ENCODE measurements at places on chromosomes 6 and 20.

DNA sequence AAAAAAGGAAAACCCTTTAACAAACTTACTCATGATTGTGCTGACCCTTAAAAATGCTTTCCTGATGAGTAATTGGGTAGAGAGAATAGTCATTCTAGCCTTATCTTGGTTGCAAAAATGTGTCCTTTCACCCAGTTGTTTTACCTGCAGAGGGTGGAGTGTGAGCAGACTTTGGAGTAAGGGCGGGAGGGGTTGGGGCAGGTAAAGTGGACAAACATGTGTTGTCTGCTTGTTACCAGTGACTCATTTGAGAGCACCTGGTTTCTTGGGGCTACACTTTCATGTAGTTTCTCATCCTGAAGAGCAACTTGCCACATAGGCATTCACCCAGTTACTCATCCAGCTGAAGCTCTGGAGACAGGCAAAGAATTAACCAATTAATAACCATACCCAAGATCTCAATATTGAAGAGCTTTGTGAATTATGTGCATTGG is 121.1 kb downstream of the TNFRSF21 start:
- DNase-seq, result no peak

- no peak for DNase-seq
These were observed 47.2 kb downstream of the DUSP22 start for GRCh38 chr6:339480-339879.

DNA sequence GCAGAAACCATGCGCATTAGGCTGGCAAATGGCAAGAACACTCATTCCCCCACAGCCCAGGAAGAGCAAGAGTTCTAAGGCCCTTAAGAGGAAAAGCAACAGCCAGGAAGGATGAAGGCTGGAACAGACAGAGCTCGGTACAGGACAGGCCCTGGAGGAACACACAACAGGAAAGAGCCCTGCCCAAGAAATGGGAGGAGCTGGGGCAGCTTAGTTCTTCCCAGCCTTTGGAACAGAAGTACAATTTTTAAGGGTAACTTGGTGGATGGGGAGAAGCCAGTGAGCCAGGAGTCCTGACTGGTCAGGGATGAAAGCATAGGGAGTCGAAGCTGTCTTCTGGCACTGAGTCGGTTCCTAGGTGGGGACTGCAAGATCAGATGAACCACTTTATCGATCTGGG is 32.4 kb downstream of the OR2B2 start:
- no peak for DNase-seq

DNA sequence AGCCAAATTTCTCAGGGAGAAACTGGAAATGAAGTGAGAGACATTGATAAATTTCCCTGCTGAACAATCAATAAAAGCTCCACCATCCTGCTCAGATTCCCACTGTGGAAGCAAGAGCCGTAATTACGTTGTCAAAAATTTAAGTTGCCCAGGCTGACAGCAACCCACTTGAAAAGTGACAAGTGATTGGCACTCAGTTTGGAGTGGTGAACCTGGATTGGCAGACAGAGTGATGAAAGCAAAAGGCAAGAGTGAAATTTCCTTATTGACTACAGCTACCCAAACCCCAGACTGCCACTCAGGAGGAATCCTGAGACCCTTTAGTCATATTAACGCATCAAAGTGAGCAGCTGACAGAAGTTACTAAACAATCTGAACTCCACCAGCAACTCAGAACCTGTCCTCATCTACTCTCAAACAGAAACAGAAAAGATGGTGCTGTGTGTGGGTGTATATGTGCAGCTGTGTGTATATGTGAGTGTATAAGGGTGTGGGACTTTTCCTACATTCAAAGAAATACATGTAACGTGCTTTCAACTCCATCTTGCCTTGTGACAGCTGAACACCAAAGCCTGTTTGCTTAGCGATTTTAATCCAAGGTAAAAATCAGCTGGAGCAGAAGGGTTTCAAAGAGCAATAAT is 157.4 kb downstream of the PKHD1 start:
- no peak for DNase-seq

DNA sequence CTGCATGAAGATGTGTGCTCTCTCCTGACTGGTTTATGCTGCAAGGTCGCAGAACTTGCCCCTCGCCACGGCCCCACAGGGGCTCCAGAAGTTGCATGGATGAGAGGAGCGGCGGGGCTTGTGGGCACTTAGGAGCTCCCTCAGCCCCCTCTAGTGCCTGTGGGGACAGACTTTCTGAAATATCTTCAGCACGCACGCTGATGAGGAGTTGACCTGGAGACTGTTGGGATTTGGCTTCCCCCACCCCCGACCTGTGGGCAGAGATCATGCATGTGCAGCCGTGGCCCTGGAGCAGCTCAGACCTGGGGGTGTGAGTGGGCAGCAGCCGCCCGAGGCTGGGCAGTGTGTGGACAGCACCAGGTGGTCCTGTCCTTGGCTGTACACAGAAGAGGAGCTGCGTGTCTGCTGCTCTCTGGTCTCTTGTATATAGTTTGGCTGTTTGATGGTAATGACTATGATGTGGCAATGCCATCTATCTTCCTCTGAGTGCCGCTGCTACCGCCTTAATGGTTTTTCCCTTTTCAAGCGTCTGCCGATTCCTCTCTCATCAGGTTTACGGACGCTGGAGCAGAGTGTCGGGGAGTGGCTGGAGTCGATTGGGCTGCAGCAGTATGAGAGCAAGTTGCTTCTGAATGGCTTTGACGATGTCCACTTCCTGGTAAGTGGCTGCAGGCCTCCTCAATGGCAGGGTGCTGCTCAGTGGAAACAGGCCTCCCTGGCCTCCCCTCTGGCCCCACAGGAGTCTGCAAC is 81.4 kb downstream of the TCP11 start:
- DNase-seq, result no peak

GRCh38 chr6:160583794-160584193 is 80.3 kb downstream of the LPA start:
- DNase-seq, result no peak

DNA sequence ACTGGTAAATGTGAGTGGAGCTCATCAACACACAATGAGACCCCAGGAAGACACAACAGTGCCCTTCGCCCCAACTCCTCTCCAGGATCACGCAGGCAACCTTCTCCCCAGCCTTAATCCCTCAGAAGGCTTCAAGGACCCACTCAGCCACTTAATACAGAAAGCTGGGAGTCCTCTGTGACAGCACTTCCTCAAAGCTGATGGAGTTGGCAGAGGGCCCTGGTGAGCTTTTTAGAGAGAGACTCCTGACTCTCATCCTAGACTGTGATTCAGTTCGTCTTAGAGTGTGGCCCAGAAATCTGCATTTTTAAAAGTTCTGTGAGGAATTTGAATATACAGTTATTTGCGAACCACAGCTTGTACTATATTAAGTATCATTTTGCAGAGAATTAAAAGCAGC is 187.7 kb downstream of the UST start:
- no peak for DNase-seq

DNA sequence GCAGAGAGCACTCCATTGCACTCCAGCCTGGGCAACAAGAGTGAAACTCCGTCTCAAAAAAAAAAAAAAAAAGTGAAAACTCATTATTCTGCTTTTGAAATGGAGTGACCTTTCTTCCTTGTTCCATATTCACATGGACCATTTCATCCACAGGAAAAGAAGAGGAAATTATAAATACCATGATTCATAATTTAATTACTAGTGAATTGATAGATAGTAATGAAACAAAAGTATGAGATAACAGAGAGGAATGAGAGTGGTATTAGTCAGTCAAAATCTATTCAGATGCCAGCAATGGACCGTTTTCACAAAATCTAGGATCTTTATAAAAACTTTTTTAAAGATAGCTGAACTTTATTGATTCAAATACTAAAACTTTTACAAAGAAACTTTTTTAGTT is 443.1 kb upstream of the FLRT3 start:
- DNase-seq, result no peak

GRCh38 chr6:71138376-71138775 is 150.2 kb upstream of the OGFRL1 start:
- no peak for DNase-seq

- no peak for DNase-seq
These were observed 109.9 kb downstream of the RIN2 start for GRCh38 chr20:19867940-19868371.

DNA sequence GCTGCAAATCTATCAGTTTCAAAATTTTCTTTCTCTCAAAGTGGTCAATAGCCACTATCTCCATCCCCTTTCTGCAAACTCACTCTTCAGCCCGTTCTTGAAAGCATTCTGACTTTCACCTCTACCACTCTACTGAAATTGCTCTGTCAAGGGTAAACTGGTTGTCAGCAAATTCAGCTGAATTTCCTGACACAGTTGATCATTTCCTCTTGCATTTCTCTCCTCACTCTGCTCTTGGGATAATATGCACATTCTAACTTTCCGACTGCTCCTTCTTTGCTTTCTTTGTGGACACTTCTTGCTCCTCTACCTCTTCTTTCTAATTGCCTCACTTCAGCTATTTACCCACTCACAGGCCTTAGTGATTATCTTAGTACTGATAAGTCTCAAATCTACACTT is 73.7 kb upstream of the TINAG start:
- no peak for DNase-seq

DNA sequence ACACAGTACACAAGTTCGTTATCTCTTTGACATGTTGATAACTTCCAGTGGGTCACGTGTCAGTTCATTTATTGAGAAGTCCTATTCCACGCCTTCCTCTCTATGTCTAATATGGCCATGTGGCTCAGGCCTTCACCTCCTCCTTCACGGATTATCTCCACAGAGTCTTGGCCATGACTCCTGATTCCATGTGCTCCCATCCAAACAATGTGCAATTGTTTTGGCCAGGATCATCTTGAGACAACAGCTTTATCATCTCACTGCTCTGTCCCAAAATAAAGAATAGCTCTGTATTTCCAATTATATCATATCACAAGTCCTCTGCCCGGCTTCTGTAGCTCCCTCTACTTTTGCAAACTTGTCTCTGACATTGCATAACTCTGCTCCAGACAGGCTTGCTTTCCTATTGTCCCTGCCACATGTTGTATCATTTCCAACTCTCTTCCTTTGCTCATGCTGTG is 11.1 kb upstream of the TXNDC5 start:
- no peak for DNase-seq

DNA sequence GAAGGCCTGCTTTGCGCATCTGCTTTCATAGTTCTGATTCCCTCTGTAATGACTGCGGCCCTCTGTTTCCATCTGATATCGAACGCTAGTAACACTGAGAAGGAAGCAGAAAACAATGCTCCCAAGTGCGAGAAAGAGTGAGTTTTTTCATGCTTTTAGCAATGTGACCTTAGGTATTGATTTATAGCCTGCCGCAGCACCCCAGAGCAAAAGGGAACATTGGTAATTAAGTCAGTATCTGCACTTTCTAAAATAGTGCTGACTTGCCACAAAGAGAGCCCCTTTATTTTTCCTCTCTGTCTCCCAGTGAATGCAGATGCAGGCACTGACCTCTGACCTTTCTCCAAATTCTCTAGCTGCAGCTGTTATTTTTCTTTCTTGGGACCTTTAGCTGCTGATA is 129.8 kb downstream of the HDGFL1 start:
- DNase-seq, result no peak

DNA sequence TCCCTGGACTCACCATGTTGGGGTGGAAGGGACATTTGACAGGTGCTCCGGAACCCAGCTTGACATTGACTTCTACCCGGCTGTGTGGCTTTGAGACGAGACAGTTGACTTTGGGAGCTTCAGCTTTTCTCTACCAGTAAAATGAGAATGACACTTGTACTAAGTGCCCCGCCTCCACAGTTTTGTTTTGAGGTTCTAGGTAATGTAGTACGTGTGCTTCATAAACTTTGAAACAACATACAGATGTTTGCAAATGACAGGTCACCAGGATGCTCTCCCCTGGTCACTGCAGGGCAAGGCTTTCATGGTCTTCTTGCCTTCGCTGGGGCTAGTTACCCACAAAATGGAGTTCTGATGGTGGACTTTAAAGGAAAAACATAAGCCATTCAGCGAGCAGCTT is 31.3 kb downstream of the CLIC5 start:
- no peak for DNase-seq

- no peak for DNase-seq
These were observed 85.5 kb upstream of the TENT5A start for GRCh38 chr6:81838031-81838430.

GRCh38 chr6:152356662-152357061 is 280.5 kb downstream of the SYNE1 start:
- no peak for DNase-seq

- DNase-seq, result no peak
These were observed 170.7 kb downstream of the SLC16A10 start for GRCh38 chr6:111258010-111258409.

DNA sequence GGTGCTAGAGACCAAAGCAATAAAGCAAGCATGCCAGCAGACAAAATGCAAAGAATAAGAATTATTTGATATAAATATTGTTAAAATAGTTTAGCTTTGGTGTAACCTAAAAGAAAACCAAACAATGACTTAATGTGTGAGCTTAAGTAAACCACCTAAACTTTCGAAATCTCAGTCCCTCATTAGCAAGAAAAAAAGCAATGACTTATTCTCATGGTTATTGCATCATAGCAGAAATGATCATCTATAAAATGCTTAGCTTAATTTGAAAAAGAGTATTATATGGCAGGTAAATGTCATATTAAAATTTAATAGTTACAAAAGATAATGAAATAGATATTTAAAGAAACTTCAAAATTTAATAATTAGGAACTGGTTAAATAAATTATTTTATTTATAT is 1395.7 kb upstream of the EYS start:
- no peak for DNase-seq

DNA sequence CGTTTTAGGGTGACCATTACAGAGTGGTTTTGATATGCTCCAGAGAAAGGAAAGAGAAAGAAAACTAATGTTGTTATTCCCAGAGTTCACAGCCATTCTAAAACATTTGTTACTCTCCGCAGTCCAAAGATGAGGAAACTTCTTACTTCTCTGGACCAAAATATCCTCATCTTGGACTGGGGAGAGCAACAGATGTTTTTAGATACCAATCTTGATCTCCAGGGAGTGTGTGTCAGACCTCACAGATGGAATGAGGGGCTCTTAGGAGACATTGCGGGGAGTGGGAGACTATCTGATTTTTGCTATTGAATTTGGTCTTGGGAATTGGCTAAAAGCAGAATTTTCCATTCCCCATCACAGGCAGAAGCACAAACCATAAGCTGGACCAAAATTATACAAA is 110.8 kb downstream of the TNFAIP3 start:
- no peak for DNase-seq

- no peak for DNase-seq
These were observed 312.2 kb upstream of the SOX4 start for GRCh38 chr6:21281366-21281765.

GRCh38 chr6:33744001-33744848 is 2.5 kb downstream of the IP6K3 start:
- DNase-seq, result no peak

- DNase-seq, result no peak
These were observed 50.1 kb upstream of the ASF1A start for GRCh38 chr6:118843685-118844390.

- no peak for DNase-seq
These were observed 10.2 kb downstream of the MYO6 start for GRCh38 chr6:75759207-75759606.

GRCh38 chr6:14023855-14024254 is 93.7 kb upstream of the CD83 start:
- no peak for DNase-seq

DNA sequence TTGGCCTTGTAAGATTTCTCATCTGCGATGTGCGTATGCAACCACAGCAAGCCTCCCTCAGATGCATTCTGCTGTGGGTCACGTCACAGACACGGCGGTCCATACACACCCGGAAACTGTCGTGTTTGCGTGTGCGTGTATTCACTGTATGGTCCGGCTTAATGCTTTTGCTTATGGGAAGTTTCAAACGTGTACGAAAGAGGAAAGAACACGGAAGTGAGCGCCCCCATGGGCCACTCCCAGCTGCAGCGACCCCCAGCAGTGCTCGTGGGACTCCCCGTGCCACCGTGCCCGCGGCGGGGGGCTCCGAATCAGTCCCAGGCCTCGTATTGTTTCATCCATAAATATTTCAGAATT is 10.2 kb downstream of the DLL1 start:
- no peak for DNase-seq

GRCh38 chr6:101396548-101397173 is 3.2 kb downstream of the GRIK2 start:
- no peak for DNase-seq

All from cortex of kidney (tissue), 1 donor.